ENCODE measurements at places on chromosomes 2 and 18. TPM values are rescaled to one million over a fixed set of nuclear protein-coding genes. Genes with fewer than 3 reads are reported as not detected.

Gene IGFBP5
- total RNA-seq, result 13.7 TPM

Gene ABCB11
- total RNA-seq, result not detected

Gene OLA1
- total RNA-seq, result 93.4 TPM

Gene SRD5A2
- not detected for total RNA-seq

Gene SPATA3
- total RNA-seq, result not detected

Gene ERICH2
- not detected for total RNA-seq

Gene CSRNP3
- total RNA-seq, result 1.7 TPM

Gene SULT1C4
- total RNA-seq, result 0.50 TPM

Gene CAVIN2
- 28.5 TPM for total RNA-seq

Gene LHCGR
- not detected for total RNA-seq

Gene MYO7B
- total RNA-seq, result not detected

Gene ABCG5
- not detected for total RNA-seq

Gene GAREM1
- 2.2 TPM for total RNA-seq

Gene KIAA2012
- total RNA-seq, result not detected

Gene VSNL1
- total RNA-seq, result 1.0 TPM

Gene DNAH6
- total RNA-seq, result under 0.01 TPM

Gene PID1
- 5.9 TPM for total RNA-seq

Gene LAMA3
- 1.3 TPM for total RNA-seq

Gene ASPRV1
- total RNA-seq, result 0.34 TPM

Gene GALM
- 10.9 TPM for total RNA-seq

Gene GAL3ST2
- not detected for total RNA-seq

Gene FSHR
- not detected for total RNA-seq

Gene COLEC12
- total RNA-seq, result 14.8 TPM

Gene REG3A
- total RNA-seq, result not detected

Gene NCOA1
- 4.5 TPM for total RNA-seq

Gene CHRNG
- not detected for total RNA-seq

Gene SMAD2
- total RNA-seq, result 42.7 TPM

Gene FAM237A
- not detected for total RNA-seq

Gene CTLA4
- total RNA-seq, result not detected

Gene IL36RN
- total RNA-seq, result not detected

Gene DCDC2C
- not detected for total RNA-seq

Gene TMEM37
- 0.45 TPM for total RNA-seq

Gene ALLC
- not detected for total RNA-seq

All from bronchus fibroblast of lung (primary cell).